NCI-H2081 treated with DMSO at 0.1 percent for 48 hours (cell line): ENCODE measurements at places on chromosomes 3 and 15.

GRCh38 chr3:88239870-88240269 is 90.1 kb downstream of the C3orf38 start:
- DNase-seq, result no peak

- no peak for DNase-seq
These were observed 38.2 kb downstream of the NBEAL2 start for GRCh38 chr3:47017504-47018268.

DNA sequence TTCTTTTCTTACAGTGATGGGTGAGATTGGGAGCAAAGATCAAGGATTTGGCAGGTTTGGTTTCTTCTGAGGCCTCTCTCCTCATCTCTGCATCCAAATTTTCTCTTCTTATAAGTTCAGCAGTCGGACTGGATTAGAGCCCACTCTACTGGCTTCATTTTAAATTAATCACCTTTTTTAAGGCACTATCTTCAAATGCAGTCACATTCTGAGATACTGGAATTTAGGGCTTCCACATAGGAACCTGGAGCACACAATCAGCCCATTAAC is 56.5 kb upstream of the PLSCR4 start:
- no peak for DNase-seq

DNA sequence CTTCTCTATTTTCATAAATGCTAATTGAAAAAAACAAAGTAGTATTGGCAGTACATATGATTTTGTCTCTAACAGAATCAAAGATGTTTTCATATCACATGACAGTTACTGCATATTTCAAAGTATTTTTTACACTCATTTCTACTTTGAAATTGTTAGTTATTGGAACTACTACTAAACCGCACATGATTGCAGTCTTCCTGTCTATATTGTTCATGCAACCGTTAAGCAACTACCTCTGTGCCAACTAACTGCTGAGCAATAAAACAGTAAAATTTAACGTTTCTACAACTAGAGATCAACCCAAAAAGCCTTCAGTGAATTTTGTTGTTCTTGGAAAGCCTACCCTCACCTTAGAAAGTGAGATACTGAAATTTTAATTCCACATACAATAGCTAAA is 64.2 kb downstream of the DMXL2 start:
- DNase-seq, result no peak

DNA sequence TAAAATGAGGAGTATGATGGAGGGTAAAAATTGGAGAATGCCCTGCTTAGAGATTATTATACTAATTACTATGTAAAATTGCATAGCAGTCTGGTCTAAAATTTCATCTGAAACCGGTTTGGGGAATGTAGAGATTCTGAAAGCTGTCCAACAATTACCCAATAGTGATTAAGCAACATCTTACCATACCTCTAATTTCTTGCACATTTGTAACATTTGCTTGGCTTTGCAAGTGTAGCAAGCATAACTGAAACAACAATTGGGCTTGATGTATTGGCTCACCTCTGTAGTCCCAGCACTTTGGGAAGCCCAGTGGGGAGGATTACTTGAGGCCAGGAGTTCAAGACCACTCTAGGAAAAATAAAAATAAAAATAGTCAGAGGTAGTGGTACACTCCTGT is 17.4 kb downstream of the AADACL2 start:
- no peak for DNase-seq

- no peak for DNase-seq
These were observed 19.5 kb downstream of the BMF start for GRCh38 chr15:40088929-40089755.

DNA sequence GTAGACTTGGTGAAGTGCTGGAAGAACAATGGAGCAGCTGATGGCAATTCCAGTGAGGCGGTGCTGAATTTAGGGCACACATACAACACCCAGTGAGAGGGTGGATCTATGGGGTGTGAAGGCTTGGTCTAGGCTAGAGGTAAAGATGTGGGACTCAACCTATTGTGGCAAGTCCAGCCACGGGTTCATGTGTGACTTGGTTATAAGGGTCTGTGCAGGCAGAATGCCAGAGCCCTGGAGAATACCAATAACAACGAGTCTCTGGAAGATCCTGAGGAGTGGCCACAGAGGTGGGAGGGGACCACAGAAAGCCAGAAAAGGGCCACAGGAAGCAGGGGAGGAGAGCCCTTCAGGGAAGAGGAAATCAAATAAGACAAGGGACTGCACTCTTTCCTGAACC is 55.0 kb downstream of the VGLL4 start:
- DNase-seq, result no peak

- no peak for DNase-seq
These were observed 251.1 kb downstream of the PTPRG start for GRCh38 chr3:61812517-61812916.

- no peak for DNase-seq
These were observed 93.4 kb downstream of the LRRK1 start for GRCh38 chr15:101012326-101013200.

DNA sequence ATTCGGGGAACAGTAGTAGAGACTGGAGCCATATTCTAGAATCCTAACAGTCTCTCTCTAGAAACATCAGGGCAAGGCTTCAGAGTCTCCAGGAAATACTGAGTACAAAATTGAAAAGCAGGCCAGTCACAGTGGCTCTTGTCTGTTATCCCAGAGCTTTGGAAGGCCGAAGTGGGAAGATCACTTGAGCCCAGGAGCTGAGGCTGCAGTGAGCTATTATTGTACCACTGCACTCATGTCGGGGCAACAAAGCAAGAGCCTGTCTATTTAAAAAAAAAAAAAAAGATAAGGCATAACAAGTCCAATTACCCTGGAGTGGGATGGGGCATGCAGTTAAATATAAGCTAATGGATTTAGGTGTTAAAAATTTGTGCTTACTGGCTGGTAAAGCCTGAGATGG is 79.0 kb downstream of the SEMA6D start:
- no peak for DNase-seq

DNA sequence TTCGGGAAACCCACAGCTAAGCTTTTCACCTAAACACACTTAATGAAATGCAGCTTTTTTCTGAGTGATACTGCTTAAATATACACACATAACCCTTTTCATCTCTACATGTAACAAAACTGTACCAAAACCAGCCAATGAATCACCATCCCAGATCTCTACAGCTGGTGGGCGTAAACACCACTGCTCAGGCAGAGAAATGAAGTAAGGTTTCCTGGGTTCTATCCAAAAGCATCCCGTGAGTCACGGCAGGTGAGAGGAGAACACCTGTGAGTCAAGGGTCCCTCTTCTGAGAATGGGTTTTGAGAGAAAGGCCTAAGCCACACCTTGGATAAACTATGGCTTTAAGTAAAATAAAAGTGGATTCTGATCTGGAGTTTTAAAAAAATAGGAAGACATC is 2.6 kb downstream of the CLDN1 start:
- DNase-seq, result no peak
